ENCODE measurements at places on chromosomes 12 and 14. TPM values are rescaled to one million over a fixed set of nuclear protein-coding genes. Genes with fewer than 3 reads are reported as not detected.

GRCh38 chr14:35337269-35338255, 45.4 kb downstream of the PSMA6 start:
- peaks cover 73% of the 10 kb centered on the region for H3K4me1 ChIP-seq
- no peaks in the 10 kb centered on the region for H3K36me3 ChIP-seq
- H3K4me3 ChIP-seq = no peak overlapping the region
- no peak for DNase-seq
- H3K27ac ChIP-seq = no peak overlapping the region

MYO1H gene
- total RNA-seq = not detected

DNA sequence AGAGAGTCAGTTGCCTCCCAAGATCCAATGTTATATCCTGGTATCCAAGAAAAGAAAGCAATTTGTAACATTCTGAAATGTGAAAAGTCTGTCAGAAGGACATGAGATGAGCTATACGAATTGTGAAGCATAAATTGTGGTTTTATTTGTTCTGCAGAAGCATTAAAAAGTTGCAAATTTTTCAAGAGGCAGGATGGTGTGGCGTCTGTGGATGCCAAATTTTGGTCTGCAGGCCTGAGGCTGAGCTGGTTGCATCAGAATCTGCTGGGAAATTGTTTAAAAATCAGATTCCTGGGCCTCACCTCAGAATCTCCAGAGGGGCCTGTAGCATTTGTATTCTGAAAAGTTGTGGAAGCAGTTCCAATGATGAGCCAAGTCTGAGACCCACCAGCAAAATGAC, 284.7 kb downstream of the NUAK1 start:
- H3K27ac ChIP-seq = no peak overlapping the region
- no peaks in the 10 kb centered on the region for H3K4me1 ChIP-seq
- H3K27me3 ChIP-seq = no peaks in the 10 kb centered on the region
- H3K4me3 ChIP-seq = no peak overlapping the region

DNA sequence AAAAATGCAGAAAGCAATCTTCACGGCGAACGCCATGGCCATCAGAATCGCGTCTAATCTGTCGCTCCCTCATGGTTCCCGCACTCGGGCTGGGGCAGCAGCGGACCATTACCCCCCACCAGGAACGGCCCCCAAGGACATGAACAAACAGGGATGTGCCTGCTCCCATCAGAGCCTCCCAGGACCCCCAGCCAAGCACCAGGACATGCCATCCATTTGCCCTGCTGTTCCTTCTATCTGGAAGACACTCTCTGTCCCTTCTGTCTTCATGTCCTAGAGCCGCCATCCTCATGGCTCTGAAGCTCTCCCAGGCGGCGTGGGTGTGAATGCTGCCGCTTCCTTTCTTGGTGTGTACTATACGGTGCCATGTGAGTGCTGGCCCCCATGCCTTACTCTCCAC, 371.8 kb downstream of the BCL11B start:
- no peaks in the 10 kb centered on the region for H3K27me3 ChIP-seq
- DNase-seq = no peak
- H3K36me3 ChIP-seq = no peaks in the 10 kb centered on the region
- no peaks in the 10 kb centered on the region for H3K4me1 ChIP-seq

- no peaks in the 10 kb centered on the region for H3K27me3 ChIP-seq
- no peaks in the 10 kb centered on the region for H3K4me1 ChIP-seq
- H3K36me3 ChIP-seq = no peaks in the 10 kb centered on the region
These were observed 252.5 kb downstream of the RPL10L start for GRCh38 chr14:46399049-46399448.

OR6C6 gene
- not detected for total RNA-seq

- peaks cover 10% of the 10 kb centered on the region for H3K36me3 ChIP-seq
- H3K4me1 ChIP-seq = no peaks in the 10 kb centered on the region
- no peak overlapping the region for H3K27ac ChIP-seq
- no peak for DNase-seq
- H3K4me3 ChIP-seq = no peak overlapping the region
- no peaks in the 10 kb centered on the region for H3K27me3 ChIP-seq
These were observed 101.8 kb upstream of the BBS10 start for GRCh38 chr12:76449993-76450392.

ANO2 gene
- total RNA-seq = not detected

- no peaks in the 10 kb centered on the region for H3K36me3 ChIP-seq
- DNase-seq = no peak
- no peak overlapping the region for H3K27ac ChIP-seq
- peaks cover 5% of the 10 kb centered on the region for H3K4me1 ChIP-seq
- H3K4me3 ChIP-seq = no peak overlapping the region
These were observed 2.0 kb upstream of the TBX5 start for GRCh38 chr12:114407842-114408411.

DNA sequence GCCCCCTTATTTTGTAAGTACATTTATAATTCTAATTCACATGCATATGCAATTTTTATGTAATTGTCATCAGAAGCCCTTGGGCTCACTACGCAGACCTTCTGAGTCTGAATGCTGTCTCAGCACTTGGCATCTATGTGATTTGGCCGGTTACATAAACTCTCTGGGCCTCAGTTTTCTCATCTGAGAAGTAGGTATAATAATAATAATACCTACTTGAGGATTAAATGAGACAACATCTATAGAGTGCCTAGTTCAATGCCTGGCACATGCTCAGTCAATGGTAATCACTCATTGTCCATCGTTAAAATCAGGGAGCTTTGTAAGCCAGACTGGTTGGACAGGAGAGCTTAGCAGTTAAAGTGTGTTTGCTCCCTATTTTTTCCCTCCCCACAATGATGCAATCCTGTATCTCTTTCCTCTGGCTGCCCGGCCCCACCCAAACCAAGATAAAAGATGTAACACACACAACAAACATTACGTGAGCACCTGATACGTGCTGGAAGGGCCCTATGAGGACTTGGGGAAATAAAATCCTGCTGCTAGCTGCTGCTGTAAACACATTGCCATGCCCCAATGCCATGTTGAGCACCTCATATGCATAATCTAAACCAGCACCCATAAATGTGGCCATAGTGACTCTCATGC, 235.0 kb downstream of the CRADD start:
- no peaks in the 10 kb centered on the region for H3K4me1 ChIP-seq
- H3K27me3 ChIP-seq = no peaks in the 10 kb centered on the region
- no peak overlapping the region for H3K27ac ChIP-seq
- DNase-seq = no peak

Measured in natural killer cell (primary cell).